ENCODE measurements at places on chromosomes 5 and 9. TPM values are rescaled to one million over a fixed set of nuclear protein-coding genes. Genes with fewer than 3 reads are reported as not detected.

- DNase-seq: no peak
These were observed 22.1 kb downstream of the SARDH start for GRCh38 chr9:133715866-133716563.

The RGS7BP gene
- not detected for total RNA-seq

The IL13 gene
- not detected for total RNA-seq

The NUTM2G gene
- total RNA-seq: not detected
